Dermis microvascular lymphatic vessel endothelial cell (primary cell): ENCODE measurements at places on chromosomes 11 and 22. TPM values are rescaled to one million over a fixed set of nuclear protein-coding genes. Genes with fewer than 3 reads are reported as not detected.
A peak's percentile ranks its signal among the peaks of the same experiment; 100 is the strongest.

Gene OR10W1
- not detected in 2 replicates for total RNA-seq

GRCh38 chr11:65489706-65490320, 9.0 kb upstream of the MALAT1 start:
- DNase-seq = peak; percentile 53

- DNase-seq = no peak
Measured at GRCh38 chr22:46350121-46350520, 14.6 kb downstream of the TRMU start.

DNA sequence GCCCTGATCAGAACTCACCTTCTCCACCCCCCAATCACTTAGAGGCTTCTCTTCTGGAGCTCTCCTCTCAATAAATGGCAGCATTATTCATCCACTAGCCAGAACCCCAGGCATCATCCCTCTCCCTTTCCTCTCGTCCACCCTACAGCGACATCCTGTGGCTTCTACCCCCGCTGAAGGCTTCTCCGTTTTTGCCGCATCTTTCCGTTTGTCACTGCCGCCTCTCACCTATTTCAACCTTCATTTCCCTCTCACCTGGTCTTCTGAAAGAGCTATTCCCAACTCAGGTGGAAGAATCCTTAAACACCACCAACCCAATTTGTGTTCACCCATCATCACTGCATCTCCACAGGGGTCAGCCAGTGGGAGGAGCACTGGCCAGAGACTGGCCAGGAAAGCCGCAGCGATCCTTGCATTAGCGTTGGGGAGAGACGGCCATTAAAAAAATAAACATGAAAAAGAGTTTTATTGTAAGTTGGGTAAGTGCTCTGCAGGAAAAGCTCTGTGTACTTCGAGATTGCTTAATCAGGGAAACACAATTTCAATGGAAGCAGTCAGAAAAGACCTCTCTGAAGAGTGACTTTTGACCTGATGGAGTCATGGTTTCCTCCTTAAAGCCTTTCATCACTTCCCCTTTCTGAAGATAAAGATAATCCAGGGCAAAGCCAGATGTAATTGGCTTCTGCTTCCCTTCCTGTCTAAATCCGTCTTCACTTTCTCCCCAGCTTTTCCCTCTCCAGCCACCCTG, 36.7 kb downstream of the SPATA19 start:
- no peak for DNase-seq

DNA sequence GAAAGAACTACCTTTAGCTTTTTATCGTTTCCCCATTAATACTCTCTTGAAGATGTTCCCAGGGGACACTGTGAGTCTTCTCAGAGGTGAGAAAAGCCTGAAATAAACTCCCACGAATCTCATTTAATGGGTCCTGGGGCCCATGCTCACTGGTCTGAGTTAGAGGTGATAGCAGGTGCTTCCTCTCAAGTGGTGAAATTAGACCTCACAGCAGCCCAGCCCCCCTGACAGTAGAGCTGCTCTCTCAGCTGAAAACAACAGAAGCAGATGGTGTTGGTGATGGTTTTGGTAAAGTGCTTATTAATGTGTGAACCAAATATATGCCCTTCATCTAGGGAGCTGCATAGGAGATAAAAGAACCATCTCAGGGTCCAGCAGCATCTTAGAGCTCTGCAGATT, 76.8 kb upstream of the VPREB1 start:
- DNase-seq = no peak

Gene SLC37A2
- 0.90 and 1.1 TPM in 2 replicates for total RNA-seq

- no peak for DNase-seq
Measured at GRCh38 chr11:73384531-73384871, 8.3 kb downstream of the RELT start.

- peak; percentile 53 for DNase-seq
Measured at GRCh38 chr11:60776167-60776566, 9.0 kb upstream of the MS4A10 start.

Gene ARHGAP42
- total RNA-seq = 4.9 and 7.5 TPM in 2 replicates

GRCh38 chr22:32827049-32827602, 25.6 kb downstream of the TIMP3 start:
- DNase-seq = no peak

GRCh38 chr22:27019827-27020226, 362.4 kb downstream of the MIAT start:
- DNase-seq = no peak

DNA sequence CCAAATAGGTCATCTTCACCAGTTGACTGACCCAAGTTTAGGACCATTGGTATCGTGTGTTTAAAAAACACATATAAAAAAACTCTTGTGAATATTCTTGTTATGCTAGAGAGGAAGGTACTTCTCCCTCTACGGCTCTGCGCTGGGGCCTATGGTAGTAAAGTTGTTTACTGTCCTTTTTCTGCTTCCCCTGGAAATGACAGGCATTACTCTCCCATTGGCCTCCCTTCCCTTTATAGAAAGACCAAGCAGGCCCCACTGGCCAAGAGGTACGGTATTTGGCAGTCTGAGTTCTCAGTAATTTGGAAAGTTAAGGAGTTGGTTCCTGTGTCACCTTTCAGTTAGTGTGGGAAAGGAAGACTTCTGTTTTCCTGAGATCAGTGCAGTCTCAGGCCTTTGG, 6.5 kb downstream of the THYN1 start:
- no peak for DNase-seq

GRCh38 chr11:16242806-16243205, 113.5 kb downstream of the SOX6 start:
- DNase-seq = no peak

DNA sequence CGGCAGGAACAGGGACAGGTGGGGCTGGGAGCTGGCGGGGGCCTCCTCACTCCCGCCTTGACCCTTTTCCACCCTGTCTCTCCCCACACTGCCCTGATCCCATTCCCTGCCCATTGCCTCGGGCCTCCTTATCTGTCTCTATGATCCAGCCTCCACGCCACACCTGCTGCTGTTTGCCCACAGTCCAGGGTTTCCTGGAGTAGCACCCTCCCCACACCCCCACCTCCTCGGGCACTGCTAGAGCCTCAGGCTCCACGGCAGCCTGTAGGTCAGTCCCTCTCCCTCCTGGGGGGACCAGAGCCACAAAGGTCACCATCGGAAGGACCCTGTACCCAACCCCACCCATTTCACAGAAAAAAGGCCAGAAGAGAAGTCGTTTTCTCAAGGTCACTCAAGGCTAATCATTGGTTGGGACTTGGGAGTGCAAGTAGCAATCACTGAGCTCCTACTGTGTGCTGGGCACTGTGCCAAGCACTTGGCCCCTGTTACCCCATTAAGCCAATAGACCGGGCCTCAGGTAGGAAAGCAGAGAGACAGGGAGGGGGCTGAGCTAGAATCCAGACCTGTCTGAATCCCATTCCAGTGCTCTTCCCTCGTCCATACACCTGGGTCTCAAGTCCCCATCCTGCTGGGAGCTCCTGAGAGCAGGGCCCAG, 71.8 kb downstream of the PDE2A start:
- no peak for DNase-seq

Gene GRAMD1B
- total RNA-seq = 4.3 and 5.5 TPM in 2 replicates

GRCh38 chr22:38327396-38327795, 10.2 kb upstream of the CSNK1E start:
- DNase-seq = no peak

GRCh38 chr11:75516886-75517285, 8.9 kb downstream of the GDPD5 start:
- DNase-seq = no peak

Gene MMP8
- not detected in 2 replicates for total RNA-seq

GRCh38 chr11:117465236-117465997, 137.8 kb downstream of the CEP164 start:
- DNase-seq = no peak

DNA sequence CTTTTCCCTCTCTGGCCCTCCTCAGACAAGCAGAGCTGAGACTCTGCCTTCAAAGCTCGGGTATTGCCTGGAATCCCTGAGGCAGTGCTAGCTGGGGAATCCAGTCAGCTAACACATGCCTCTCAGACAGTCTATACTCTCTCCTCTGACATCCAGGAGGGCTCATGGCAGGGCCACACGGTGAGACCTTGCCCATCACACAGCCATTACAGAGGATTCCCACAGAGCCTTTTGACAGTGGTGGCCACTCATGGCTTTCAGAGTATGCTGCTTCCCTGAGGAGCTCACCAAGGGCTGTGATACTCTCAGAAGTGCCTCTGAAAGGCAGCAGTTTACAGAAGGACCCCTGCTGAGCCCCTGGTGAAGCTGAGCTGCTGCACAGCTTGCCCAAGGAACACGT, 165.3 kb downstream of the RRAS2 start:
- DNase-seq = no peak

DNA sequence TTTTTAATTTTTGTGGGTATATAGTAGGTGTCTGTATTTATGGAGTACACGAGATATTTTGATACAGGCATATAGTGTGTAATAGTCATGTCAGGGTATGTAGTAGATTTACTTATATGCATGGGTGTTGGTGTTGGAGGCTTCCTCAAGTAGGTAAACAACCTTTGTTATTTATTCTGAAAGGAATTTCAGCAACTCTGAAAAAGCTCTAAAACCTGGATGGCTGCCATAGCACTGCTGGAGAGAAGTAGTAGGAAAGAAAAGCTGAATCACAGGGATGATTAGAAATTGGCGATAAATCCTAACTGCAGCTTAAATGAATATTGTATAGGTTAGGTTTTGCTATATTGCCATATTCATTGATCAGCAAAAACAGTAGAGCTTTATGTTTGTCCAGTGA, 44.4 kb upstream of the ST14 start:
- peak; percentile 68 for DNase-seq

DNA sequence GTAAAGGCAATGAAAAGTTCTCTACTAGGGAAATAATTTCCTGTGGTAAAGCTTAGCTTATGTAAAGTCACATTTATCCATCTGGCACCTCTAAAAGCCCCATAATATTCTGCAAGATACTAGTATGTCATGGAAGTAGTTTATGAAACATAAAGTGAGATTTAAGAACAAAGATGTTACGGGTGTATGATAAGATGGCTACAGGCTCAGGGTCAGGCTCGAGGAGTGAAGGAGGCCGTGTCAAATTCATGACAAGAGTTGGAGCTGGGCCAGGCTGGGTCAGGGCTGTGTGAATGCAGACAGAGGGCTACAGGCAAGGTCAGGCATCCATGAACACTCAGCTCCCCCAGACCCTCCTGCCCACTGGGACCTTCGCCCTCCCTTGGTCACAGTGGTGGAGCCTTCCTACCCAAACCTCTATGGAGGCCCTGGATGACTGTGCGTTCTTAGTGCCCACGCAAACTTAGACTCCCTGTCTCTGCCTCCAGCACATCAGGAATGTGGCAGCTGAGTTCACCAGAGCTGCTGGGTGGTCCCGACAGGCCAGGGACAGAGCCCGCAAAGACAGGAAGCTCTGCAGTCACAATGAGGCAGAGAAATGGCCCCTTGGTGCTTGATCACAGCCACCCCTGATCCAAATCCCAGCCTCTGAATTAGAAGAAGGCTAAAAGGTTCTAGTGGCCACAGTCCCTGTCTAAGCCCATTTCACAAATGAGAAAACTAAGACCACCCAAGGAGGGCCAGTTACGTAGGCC, 14.8 kb downstream of the IGLL5 start:
- no peak for DNase-seq

GRCh38 chr11:61749591-61750217, 2.7 kb upstream of the MYRF start:
- no peak for DNase-seq

DNA sequence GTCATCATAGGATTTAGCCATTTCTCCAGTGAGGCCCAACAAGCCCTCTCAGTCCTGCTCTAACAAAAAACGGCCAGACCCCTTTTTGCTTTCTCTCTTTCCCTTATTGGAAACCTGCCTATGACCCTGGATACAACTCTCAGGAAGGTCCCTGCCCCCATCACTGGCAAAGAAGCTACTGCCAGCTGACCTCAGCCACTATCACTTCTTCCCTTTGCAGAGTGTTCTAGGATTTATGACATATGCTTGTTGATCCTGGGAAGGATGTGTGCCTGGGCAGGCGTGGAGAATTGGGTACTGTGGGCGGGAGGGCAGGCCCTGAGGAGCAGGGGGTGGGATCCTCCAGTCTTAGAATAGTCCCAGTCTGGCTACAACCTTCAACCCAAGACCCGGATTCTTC, 7.5 kb downstream of the PGAP2 start:
- DNase-seq = no peak

DNA sequence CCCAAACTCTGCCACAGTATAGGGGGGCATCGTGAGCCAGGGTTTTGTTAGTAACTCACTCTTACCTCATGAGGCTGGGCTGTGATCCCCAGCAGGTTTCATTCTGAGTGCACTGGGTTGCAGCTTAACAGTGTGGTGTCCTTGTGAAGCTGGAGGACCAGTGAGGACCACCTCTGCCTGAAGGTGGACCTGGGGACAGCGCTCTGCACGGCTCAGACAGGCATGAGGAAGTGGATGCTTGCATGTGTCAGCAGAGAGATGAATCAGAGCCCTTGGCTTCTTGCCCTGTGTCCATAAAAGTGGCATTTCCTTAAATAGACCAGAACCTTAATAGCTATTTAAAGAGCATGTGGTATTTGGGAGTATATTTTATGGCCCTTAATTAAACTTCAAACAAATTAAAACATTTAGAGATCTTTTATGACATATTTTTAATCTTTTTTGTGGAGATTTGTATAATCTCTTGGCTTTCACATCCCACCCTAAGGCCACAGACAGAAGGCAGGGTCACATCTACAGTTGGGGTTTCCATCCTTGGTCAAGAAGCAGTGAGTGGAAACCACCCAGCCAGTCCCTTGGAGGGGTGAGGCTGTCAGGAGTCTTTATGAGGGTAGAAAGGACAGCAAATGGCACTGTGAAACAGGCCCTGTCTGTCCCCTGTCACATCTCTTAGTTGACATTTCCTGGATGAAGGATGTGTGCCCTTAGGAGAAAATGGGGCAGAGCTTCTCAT, 24.8 kb upstream of the ADORA2A start:
- peak; percentile 96 for DNase-seq

- no peak for DNase-seq
Measured at GRCh38 chr22:34973016-34973415, 92.9 kb upstream of the ISX start.

DNA sequence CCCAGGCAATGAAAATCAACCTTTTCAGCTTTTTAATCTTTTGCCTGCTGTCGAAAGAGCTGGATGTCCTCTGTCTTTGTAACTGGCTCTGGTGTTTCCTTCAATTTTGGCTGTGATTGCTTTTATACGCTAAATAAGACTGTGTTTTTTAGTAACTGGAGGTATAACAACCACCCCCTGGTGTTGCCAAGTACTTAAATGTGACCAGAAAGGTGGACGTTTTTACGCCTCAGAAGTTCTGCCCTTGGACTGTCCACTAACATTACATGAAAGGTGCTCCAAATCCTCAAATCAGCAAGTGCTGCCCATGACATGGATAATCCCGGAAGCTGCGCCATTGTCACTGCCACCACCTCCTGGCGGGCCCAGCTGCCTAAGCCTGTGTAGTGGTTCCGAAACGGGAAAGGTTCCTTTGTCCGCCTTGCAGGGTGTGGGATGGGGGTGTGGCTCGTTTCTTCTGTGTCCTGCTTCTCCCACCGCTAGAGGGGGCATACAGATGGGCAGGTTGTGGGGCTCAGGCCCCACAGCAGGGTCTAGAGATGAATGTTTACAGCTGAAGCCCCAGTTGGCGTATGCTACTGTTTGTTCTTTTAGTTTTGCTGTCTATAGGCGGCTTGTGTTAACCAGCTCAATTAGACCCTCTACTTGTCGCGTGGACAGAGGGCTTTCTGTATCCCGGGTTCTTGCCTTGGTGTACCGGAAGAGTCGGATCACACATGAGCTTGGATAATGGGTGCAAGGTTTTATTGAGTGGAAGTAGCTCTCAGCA, 82.2 kb upstream of the SEPTIN5 start:
- DNase-seq = no peak
